ENCODE measurements at places on chromosomes 7 and 10.

GRCh38 chr7:151518105-151518946 lies 1.4 kb downstream of the RHEB start:
- DNase-seq, result no peak

GRCh38 chr10:19651549-19651948 lies 164.7 kb upstream of the PLXDC2 start:
- no peak for DNase-seq

DNA sequence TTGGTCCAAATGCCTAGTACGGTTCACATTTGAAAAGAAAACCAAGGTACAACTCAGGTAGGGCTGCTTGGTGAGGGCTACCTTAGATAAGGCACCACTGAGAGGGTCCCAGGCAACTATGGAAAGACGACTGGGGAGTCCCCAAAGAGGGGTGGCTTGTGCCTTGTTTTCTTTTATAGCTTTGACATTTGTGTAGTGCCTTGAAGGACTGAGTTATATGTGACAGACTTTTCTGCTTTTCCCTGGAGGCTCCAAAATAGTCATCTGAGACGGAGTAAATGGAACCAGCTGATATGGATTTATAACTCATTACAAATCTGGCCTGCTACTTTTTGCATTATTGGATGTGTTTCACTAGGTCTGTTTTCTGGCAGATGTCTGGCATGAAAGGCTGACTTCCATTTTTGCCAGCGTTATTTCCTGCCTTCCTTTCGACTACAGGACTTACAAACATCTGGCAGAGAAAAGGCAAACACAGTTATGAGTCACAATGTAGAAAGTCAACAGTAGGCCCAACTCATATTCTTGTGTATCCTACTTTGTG lies 88.2 kb upstream of the IMMP2L start:
- no peak for DNase-seq

GRCh38 chr7:100759357-100760171 lies 26.2 kb downstream of the ZAN start:
- DNase-seq, result no peak

DNA sequence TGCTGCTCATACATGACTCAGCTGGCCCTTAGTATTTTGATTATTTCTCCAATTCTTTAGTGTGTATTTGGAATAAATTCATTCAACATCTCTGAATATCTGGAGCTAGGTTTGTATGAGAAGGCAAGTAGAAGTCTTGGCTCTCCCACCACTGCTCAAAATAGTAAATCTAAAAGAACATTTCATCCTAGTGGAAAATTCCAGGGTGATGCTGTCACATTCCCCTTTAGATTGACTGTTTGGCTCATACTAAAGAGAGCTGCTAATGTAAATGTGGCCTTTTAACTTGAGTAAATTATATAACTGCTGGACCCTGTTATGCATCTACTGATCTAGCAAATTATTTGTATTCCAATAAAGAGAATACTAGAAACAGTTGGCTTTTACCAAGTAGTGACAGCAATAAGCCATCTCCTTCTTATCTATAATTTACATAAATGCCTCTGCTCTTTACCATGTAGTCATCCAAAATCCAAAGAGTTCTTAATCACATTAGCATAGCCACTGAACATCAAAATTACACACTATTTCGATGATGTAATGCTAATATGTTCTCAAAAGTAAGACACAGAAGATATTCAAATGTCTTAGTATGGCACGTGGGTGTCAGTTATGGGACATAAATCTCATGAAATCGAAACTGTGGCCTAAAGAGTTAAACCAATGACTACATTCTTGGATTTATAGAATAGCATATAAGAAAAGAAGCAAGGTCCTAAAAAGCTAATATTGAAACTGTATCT lies 86.9 kb upstream of the KCND2 start:
- no peak for DNase-seq

- DNase-seq, result no peak
These were observed 96.7 kb downstream of the ANK3 start for GRCh38 chr10:60292998-60293397.

DNA sequence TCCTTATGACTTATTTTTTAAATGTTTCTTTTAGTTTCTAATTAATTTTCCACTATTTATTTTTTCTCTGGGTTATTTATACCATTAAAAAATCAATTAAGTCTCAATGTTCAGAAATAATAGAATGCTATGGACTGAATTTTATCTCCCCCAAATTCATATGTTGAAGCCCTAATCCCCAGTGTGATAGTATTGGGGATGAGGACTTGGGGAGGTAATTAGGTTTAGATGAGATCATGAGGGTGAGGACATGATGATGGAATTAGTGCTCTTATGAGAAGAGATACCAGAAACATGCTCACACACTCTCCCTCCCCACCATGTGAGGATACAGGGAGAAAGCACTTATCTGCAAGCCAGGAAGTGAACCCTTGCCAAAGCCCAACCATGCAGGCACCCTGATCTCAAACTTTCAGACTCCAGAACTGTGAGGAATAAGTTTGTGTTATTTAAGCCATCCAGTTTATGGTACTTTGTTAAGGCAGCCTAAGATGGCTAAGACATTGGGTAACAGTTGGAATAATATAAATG lies 202.6 kb downstream of the MDFIC start:
- no peak for DNase-seq

Data from anterior cingulate cortex (tissue), 58 donors.